ENCODE measurements at places on chromosomes 11 and 22.

- no peak for DNase-seq
Observed at GRCh38 chr22:46619830-46620501, at the start of gene GRAMD4. Gene GRAMD4, plus strand, starts transcription at chr22:46620386. Its CDS starts 6,414 bp downstream, at chr22:46626800.

- DNase-seq = no peak
Observed at GRCh38 chr22:49751318-49751965, 76.2 kb downstream of the BRD1 start.

DNA sequence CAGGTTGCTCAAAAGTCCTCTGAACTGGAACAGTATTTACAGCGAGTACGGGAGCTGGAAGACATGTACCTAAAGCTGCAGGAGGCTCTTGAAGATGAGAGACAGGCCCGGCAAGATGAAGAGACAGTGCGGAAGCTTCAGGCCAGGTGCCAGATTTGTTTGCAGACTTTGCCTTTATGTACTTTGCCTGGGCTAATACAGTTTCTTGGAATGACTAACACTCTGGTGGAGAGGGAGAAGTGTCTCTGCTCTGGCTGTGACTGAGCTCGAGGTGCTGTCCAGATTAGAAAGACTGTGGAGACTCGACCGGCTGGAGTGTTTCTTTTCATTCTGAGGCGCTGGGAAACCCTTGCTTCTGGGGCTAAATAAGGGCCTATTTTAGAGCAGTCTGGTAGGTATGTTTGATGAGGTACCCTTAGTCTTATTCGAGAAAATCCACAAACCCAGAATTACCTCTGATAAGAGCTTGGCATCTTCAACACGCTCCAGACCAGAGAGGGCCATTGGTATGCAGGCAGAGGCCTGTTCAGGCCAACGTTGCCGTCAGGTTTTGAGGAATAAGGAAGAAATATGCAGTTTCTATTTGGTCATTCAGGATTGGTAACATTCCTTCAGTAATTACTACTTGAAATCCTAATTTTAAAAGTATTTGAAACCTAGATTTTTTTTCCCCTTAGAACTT, 76.5 kb downstream of the SWAP70 start:
- no peak for DNase-seq

DNA sequence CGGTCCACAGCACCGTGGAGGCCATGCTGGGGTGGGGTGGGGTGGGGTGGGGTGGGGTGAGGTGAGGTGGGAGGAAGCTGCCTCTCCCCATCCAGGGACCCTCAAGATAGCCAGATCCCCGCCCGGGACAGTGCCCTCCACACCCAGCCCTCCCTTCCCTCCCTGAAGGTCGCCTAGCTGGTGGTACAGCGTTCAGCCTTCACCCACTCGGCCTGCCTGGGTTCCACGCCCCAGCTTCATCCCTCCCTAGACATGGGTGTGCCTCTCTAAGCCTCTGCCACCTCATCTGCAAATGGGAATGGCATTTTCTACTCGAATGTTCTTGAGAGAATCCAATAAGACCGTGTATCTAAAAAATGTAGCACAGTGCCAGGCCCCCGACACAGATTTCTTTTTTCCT, 17.8 kb downstream of the KCTD17 start:
- DNase-seq = no peak

DNA sequence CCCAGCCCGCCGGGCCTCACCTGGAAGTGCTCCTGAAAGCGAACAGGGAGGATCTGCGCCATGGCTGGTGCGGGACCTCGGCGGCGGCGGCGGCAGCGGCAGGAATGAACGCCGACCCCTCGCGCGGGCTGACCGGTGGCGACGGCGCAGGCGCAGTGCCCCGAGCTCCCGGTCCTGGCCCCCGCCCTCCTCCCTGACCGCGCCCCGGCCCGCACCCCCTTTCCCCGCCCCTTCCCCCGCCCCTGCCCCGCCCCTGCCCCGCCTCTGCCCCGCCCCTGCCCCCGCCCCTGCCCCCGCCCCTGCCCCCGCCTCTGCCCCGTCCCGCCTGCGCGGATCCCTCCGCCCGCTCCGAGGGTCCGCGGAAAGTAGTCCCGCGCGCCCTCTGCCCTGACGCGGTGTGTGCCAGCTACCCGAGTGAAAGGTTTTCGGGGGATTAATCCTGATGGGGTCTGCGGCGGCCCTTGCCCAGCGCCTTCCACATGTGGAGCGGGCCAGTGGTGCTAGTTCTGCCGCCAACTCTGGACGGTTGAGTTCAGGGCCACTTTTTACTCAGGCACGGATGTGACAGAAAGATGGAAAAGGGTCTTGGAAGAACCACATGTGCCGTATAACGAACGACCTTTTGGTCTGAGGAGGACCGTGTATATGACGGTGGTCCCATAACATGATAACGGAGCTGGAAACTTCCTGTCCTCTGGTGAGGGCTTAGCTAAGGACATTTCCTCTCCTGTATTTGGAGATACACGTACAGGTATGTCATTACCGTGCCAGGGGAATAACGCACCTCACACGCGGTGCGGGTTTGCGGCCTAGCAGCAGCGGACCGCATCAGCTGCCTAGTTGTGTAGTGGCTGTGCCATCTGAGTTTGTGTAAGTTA, at the start of gene CLTCL1:
CLTCL1 (minus strand) TSS at position 140 of the 878 bp plus-strand sequence; CDS start at position 62, 78 bp downstream.
- DNase-seq = peak; percentile 28

- no peak for DNase-seq
Observed at GRCh38 chr22:32407312-32407711, 4.7 kb downstream of the RTCB start.

GRCh38 chr11:59544869-59545178, 33.5 kb downstream of the OR4D9 start:
- no peak for DNase-seq

DNA sequence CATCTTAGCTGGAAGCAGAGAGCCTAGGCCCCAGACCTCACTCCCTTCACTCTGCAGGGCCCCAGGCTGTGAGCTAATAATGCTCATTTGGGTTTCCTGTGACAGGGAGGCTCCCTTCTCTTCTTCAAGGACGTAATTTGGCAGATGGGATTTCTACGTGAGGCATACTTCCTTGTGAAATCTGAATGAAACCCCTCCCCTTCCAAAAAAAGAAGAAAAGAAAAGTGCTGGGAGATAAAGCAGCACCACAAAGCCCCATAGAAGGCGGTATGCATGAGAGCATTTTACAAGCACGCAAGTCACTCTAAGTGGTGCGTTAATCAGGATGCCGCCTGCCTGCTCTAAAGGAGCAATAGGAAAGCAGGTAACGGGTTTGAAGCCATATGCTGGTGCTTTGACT, 5.7 kb downstream of the P2RX3 start:
- no peak for DNase-seq

- no peak for DNase-seq
Observed at GRCh38 chr11:35486446-35486845, 39.0 kb downstream of the PAMR1 start.

- DNase-seq = no peak
Observed at GRCh38 chr11:5288906-5289550, 12.7 kb downstream of the OR51B4 start.

- no peak for DNase-seq
Observed at GRCh38 chr11:30346068-30346688, 23.3 kb downstream of the ARL14EP start.

- no peak for DNase-seq
Observed at GRCh38 chr11:121540627-121541026, 87.9 kb upstream of the SORL1-AS1 start.

DNA sequence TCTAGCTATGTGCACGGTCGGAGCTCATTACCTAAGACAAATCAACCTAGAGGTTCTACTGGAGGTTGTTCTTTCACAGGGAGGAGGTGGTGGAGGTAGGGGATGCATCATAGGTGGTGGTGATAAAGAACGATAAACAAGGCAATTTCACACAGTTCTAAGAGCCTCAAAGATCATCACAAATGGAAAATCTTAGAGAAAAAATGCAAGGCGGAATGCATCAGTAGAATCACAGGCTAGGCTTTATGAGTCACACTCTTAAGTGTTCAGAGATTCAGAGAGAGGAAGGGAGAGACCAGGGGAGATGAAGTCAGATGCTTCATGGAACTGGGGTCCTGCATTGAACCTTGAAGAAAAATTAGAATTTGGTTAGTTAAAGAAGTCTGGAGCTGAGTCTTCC, 58.3 kb downstream of the TMPRSS5 start:
- DNase-seq = no peak
